ENCODE measurements at places on chromosomes 16 and 17.

GRCh38 chr16:4886151-4886550 lies 38.9 kb downstream of the UBN1 start:
- no peak for DNase-seq

DNA sequence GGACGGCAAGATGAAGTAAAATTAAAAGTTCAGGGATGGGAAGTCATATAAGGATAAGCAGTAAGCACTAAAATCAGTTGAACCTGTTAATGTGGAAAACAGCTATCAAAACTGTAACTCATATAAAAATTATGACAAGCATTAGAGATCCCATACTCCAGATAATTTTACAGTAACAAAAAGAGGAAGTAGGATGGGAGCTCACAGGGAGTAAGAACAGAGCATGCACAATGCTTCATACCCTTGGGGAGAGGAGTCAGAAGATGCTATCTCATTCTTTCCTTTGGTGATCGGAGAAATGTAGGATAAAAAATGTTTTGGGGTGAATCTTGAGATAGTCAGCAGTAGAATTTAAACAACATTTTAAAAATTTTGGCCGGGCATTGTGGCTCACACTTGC lies 164.7 kb upstream of the CACNG5 start:
- no peak for DNase-seq

DNA sequence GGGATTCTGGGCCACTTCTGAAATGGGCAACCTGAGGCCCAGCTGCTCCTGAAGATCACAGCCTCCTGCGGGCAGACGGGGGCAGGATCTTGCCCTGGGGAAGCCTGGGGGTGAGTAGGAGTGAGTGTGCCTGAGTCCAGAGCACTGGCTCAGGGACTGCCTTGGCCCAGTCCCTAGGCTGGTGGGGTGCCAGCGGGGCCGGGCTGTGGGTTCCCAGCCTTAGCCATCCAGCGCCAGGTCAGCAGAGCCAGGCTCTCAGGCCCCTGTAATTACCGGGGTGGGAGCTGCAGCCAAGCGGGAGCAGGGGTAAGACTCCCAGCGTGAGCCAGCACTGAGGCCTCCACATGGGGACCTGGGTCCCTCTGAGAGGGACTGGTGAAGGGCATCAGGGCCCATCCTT lies 8.2 kb downstream of the SPNS2 start:
- DNase-seq: no peak

DNA sequence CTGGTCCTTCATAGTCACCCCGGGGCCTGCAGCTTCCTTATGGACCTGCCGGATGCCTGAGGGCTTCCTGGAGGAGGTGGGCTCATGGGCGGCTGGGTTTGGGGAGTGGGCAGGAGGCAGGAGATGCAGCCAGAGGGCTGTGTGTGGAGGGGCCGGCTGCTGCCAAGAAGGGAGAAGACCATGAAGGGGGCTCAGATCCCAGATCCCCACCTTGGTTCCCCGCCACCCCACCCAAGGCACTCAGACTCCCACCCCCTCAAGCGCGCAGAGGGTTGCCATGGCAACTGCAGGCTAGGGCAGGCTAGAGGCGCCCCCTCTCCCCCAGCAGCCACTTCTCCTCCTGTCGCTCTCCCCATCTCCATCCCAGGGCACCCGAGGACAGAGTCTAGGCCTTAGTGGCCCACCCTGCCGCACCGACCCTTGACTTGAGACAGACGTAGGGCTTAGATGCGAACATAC lies 104.5 kb downstream of the CRLF3 start:
- DNase-seq: no peak

DNA sequence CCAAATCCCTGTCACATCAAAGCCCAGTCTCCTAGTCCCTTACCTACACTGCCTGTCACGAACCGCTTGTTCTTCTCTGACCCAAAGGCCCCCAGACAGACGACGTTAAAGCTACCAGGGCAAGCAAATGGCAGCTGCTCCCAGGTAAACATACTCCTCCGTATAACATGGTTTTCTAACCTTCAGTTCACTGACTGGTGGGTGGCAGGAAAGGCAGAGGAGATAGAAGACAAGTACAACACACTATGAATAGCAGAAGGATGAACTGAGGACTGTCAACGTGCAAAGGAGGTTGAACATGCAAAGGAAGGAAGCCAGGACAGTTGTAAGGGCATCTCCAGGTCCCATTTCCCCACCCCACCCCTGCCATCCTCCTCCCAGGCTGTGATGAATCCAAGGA lies 449.8 kb downstream of the SHISA9 start:
- DNase-seq: peak; percentile 4

DNA sequence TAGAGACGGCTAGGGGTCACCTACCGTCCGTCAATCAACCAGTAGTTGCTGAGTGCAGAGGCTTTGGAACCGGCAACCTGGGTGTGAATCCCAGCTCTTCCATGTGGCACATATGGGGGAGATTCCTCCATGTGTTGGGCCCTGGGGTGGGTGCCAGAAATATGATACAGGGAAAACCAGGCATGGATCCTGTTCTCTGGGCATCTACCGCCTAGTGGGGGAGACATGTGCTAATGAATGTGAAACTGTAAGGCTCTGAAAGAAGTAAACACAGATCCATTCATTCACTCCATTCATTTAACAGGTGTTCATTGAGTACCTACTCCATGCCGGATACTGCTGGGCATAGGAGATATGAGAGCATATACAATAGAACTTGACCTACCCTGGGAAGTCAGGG lies 39.5 kb upstream of the SDK2 start:
- DNase-seq: no peak

DNA sequence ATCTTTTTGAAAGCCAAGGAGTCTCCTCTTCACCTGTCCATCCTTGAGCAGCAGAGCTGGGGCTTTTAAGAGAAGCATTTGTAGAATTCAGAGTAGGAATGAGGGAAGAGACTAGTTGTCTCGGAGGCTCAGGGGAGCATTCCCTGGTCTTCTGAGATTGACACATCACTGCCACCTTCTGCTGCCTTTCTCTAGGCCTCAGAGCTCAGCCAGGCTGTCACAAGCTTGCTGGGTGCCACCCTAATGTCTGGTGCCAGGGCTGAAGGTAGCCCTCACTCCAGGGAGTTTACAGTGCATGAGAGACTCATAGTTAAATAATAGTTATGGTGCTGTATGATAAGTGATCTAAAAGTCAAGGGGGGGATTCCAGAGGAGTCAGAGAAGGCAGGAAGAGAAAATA lies 39.7 kb downstream of the B9D1 start:
- DNase-seq: no peak

DNA sequence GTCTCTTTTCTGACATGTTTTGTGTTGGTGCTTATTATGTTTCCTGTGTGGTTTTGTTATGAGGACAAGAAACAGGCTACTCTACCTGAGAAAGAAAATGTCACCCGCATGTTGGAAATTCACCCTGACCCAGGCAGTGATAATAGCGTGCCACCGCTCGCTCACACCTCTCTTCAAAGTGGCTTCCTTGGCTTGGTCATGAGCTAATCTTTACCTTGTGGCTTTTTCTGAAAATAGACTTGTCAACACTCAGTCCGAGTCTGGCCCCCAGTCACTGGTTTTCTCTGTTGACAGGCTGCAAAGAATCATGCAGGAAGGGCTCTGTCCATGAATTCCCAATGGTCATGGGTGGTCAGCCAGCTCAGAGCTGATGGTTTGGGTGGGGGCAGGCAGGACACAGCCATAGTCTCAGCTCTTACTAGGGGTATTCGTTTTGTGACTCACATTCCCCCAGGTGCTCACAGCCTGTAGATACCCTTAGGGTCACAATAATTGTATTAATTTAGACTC lies 121.3 kb upstream of the CACNG5 start:
- DNase-seq: no peak

- DNase-seq: no peak
Measured at GRCh38 chr16:73069581-73070262, 21.8 kb upstream of the ZFHX3 start.

- peak; percentile 15 for DNase-seq
Measured at GRCh38 chr17:78448356-78448993, 70.0 kb downstream of the PGS1 start.

DNA sequence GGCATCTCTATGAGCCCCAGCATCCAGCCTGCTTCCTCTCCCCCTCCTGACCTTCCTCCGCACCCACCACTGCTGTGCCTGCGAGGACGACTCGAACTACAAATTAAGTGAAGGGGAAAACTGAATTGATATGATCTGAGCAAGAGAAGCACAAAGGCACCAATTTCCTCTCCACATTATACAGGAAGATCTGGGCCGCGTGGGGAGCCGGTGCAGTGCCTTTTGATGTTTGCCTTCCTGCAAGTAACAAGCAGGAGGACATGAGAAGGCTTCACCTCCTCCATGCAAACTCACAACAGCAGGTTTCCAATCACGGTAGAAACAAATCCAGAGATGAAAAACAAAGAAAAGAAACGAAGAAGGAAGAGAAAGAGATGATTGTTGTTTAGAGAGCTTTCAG lies 57.8 kb upstream of the MMP2 start:
- no peak for DNase-seq

GRCh38 chr17:49691086-49691676 lies 13.3 kb upstream of the SPOP start:
- DNase-seq: no peak

DNA sequence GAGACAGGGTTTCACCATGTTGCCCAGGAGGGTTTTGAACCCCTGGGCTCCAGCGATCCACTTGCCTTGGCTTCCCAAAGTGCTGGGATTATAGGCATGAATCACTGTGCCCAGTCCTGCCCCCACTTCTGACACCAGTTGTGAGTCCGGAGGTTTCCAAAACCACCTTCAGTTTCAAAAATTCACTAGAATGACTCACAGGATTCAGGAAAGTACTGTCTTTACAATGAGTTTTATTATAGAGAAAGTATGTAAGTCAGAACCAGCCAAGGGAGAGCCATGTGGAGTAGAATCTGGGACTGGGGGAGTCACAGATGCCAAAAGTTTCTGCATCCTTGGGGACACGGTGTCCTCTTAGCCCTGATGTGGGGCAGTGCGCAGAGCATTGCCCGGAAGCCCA lies 55.1 kb downstream of the PLD6 start:
- DNase-seq: no peak

GRCh38 chr16:50769-51591 lies 2.4 kb downstream of the POLR3K start:
- DNase-seq: no peak

GRCh38 chr17:32021615-32021955 lies 14.4 kb downstream of the LRRC37B start:
- no peak for DNase-seq

GRCh38 chr16:87697256-87697655 lies 68.5 kb downstream of the KLHDC4 start:
- DNase-seq: no peak

DNA sequence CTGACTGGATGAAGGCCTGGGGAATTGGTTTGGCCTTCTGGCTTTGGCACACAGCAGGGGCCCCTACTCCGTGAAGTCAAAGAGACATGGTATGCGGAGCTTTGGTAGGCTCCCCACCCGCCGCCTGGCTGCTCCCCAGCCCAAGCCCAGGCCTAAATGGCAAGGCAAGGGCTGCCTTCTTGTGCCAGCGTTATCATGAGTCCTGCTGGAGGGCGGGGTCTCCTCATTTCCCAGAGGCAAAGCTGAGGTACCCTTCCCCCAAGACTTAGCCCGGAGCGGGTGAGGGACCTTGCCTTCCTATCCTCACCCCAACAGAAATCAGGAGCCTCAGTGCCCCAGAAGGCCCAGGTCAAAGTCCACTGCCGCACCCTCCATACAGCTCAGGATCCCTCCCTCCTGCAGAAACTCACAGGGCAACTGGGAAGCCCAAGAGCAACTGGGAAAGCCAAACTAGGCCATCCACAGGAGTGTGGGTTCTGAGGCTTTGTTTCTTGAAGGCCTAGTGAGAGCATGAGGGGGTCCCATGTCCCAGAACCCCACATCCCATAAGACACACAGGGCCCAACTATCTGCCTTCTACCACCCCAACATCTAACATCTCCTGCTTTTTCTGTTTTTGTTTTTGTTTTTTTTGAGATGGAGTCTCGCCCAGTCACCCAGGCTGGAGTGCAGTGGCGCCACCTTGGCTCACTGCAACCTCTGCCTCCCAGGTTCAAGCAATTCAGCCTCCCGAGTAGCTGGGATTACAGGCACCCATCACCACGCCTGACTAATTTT lies 9.3 kb downstream of the PGAP3 start:
- DNase-seq: no peak

- no peak for DNase-seq
Measured at GRCh38 chr16:4958510-4959438, 644 bp downstream of the SEC14L5 start.

DNA sequence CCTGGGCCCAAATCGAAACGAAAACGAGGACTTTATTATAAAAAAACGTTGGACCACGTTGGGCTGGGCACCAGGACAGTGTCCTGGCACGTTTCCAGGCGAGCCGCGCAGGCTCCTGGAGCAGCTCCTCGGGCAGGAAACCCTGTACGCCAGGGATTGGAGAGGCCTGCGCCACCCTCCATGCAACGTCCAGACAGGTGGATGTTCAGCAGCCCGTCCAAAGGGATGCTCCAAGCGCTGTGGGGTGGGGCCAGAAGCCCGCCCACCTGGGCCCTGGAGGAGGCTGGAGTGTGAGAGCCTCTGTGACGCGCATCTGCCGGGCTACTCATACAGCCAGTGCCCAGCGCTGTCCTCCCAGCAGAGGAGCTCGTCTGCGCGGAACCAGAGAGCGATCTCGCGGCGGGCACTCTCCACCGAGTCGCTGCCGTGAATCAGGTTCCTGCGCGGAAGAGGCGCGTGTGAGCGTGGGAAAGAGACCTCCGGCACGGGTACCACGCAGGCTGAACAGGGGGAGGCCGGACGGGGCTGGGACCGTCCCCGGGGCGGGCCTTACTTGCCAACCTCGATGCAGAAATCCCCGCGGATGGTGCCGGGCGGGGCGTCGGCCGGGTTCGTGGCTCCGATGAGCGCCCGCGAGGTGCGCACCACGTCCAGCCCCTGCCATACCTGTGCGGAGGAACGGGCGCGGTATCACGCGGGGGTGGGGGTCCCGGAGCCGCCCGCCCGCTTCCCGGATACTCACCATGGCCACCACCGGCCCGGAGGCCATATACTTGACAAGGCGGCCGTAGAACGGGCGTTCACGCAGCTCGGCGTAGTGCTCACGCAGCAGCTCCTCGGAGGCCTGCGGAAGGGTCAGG lies 785 bp downstream of the NME3 start:
- peak; percentile 76 for DNase-seq

GRCh38 chr17:80441133-80441578 lies 26.2 kb downstream of the ENDOV start:
- DNase-seq: peak; percentile 89

GRCh38 chr16:23128056-23128455 lies 21.2 kb downstream of the USP31 start:
- no peak for DNase-seq

Data from GM23338 (cell line).